ENCODE measurements at places on chromosomes 2 and 18. TPM values are rescaled to one million over a fixed set of nuclear protein-coding genes. Genes with fewer than 3 reads are reported as not detected.
A peak's percentile ranks its signal among the peaks of the same experiment; 100 is the strongest.

- no peak for DNase-seq
These were observed 638 bp downstream of the ST3GAL5 start for GRCh38 chr2:85888020-85888683.

DNA sequence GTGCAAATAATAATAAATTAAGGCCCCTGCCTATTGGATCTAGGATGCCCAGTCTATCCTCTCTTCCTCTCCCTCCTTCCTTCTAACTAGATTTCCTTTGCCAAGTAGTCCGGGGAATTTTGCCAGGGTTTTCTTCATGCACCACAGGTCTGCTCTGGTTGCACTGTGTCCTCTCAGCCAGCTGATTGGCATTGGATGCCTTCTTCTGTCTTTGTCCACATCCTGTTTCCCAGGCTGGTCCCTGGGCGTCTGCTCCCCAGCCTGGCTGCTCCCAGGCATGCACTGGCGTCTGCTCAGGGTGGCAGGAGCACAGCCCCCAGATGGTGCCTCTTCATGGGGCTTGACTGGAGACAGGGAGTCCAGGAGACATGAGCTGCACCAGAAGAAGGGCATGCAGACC lies 66.4 kb downstream of the GALR1 start:
- no peak for DNase-seq

- peak; percentile 66 for DNase-seq
These were observed 219.0 kb downstream of the SH3BP4 start for GRCh38 chr2:235170536-235171521.

DNA sequence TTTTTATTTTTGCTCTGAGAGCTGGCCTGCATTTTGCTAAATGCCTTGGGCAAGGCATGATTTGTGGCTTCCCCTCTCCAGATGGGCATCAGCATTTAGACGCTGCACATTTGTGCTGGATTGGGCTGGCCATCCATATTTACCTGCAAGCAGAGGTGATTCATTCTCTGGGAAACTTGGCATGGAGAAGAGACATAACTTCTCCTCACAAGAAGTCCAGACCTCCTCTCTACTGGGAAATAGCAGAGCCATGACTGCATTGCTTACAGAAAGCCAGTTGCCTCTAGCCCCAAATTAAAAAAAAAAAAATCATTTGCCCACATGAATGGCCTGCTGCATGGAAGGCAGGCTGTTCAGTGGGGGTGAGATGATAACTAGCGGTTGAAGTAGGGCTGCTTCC lies 120.1 kb downstream of the ACTR3 start:
- peak; percentile 5 for DNase-seq

- DNase-seq: no peak
These were observed 742.5 kb downstream of the TDRD15 start for GRCh38 chr2:21866316-21866715.

- peak; percentile 41 for DNase-seq
These were observed 223.6 kb downstream of the C1D start for GRCh38 chr2:67839242-67839641.

DNA sequence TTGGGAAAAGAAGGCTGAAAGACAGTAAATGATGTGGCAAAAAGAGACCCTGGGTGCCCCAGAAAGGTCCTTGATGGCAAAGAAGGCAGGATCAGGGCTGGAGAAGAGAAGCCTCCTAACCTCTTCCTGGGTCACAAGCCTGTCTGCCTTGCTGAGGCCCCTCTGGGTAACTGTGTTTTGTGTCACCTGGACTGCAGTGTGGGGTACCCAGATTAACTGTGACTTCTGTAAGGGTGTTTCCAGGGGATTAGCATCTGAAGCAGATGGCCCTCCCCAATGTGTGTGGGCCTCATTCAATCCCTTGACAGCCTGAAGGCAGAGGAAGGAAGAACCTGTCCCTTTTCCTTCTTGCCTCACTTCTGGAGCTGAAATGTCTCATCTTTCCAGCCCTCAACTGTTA lies 35.6 kb upstream of the APCDD1 start:
- no peak for DNase-seq

DNA sequence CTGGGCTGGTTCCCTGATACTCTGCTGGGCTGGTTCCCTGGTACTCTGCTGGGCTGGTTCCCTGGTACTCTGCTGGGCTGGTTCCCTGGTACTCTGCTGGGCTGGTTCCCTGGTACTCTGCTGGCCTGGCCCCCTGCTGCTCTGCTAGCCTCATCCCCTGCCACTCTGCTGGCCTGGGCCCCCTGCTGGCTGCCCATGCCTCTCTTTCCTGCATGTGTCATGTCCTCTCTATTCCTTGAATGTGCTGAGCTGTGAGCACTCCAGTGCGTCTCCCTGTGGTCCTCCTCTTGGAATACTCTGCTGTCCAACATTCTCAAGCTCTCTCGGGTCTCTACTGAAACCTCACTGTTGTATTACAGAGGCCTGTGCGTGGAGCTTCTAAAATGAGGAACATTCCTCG lies 216.3 kb downstream of the RNF144A start:
- DNase-seq: peak; percentile 67

EVX2 gene
- not detected for total RNA-seq

MEP1B gene
- total RNA-seq: not detected

DSG1 gene
- total RNA-seq: not detected
